Dermis blood vessel endothelial cell (primary cell): ENCODE measurements at places on chromosomes 7 and 10. TPM values are rescaled to one million over a fixed set of nuclear protein-coding genes. Genes with fewer than 3 reads are reported as not detected.

GRCh38 chr7:2480070-2480408 is 3.8 kb upstream of the GRIFIN start:
- no peak for DNase-seq

The PIP gene
- total RNA-seq: not detected in 2 replicates

The CYP2C18 gene
- not detected in 2 replicates for total RNA-seq

GRCh38 chr10:80600256-80600655 is 62.6 kb downstream of the SH2D4B start:
- no peak for DNase-seq

- DNase-seq: no peak
Measured at GRCh38 chr7:46126675-46127300, 205.7 kb upstream of the IGFBP3 start.

DNA sequence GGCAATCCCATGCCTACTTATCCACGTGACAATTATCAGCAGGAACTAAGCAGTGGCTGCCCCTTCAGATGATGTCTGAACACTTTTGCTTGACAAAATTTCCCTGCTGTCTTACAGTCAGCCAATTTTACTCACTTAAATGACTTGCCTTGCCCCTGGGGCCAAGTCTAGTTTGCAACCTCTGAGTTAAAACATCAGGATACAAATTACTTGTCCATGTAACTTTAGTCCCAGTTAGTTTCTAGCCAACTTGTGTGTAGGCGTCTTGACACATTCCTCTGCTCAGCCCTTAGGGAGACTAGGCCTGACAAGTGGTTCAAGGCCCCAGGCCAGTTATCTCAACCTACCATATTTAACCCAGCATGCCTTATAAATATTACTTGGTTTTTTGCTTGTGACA is 11.6 kb upstream of the TYSND1 start:
- DNase-seq: no peak

The KLLN gene
- total RNA-seq: 0.17 and 0.47 TPM in 2 replicates

The TMEM140 gene
- 40.7 and 76.1 TPM in 2 replicates for total RNA-seq

The CCT6A gene
- total RNA-seq: 201 and 240 TPM in 2 replicates

The GSTO2 gene
- 0.51 and 0.85 TPM in 2 replicates for total RNA-seq

The ATOH7 gene
- not detected in 2 replicates for total RNA-seq

GRCh38 chr7:1501487-1502270 is 2.5 kb downstream of the INTS1 start:
- no peak for DNase-seq

DNA sequence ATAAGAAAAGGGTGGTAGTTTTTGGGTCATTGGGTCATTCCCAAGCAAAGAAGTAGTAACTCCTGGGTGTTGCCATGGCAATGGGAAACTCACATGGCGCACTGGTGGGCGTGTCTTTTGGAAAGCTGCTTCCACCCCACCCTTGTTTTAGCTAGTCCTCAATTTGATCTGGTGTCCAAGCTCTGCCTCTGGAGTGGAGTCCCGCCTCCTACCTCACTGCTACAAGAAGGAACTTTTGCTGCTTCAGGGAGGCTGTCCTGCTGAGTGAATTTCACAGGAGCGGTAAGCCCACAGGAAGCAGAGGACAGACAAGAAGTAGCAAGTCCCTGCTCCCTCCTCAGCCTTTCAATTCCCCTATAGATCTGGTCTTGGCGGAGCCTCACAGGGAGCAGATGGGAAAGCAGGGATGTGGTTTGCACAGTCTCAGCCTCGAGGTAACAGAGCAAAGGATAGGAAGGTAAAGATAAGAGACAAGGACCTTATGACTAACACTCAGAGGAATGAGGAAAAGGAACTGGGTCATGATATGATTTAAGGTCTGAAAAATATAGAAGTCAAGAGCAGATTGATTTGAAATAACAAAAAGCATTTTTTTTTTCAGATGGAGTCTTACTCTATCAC is 700.3 kb downstream of the TNS3 start:
- DNase-seq: peak; percentile 45

DNA sequence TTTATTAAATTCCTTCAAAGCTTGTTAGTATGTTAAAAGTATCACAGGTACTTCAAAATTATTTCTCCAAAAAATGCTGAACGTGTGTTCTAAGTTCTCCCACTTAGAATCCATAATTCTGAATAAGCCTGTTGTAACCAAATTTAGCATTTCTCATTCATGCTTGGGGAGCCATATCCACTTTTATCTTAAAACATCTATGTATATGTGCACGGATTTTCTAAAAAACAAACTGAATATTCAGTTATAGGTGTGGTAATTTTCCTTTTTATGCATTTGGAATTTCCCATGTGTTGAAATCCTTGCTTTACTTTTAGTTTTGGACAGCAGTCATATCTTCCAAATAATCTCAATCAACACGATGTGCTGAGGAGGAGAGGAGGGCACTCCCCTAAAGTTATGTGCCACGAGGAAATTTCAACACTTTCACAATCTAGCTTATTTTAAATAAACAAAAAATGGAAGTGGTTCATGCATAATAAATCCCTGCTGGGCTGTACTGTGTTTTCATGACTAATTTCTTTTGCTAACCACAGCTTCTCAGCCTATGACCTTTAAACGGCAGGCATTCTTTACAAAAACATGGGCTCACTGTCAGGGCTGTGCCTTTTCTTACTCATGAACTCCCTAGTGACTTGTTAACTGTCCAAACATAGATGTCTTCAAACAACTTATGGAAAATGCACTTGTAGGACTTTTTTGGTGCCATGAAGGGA is 380.3 kb upstream of the SEMA3C start:
- DNase-seq: peak; percentile 50
